NCI-H1436 treated with DMSO at 0.1 percent for 48 hours (cell line): ENCODE measurements at places on chromosomes 13 and 19.

DNA sequence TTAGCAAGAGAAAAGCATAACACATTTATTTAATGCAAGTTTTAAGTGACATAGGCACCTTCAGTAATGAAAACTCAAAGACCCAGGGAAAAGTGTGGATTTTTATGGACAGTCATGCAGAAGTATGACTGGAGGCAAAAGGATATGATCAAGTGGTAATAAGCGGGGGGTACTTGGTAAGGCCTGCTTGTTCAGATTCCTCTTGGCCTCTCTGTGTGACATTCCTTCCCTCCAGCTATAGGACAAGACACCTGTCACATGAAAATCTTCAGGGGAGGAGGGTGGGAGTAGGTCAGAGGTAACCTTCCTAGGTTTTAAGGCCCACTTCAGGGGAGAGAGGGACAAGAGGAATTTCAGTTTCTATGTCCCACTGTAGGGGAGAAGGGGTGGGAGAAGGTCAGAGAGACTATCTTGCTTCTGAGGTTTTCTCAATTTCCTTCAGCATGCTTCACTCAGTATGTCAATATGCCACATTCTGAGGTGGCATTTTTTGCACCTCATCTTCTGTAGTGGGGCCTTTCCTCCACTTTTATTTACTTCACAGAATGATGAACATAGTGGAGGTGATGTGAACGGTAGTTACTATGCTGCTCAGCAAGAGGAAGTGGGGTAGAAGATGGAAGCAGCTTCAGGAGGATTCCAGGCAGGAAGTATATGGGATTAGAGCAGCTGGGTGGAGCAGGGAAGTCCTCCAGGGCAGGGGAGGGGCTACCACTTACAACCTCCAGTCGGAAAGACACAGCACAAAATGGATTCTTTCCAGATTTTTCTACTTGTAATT is 73.2 kb upstream of the RFC3 start:
- DNase-seq: no peak

DNA sequence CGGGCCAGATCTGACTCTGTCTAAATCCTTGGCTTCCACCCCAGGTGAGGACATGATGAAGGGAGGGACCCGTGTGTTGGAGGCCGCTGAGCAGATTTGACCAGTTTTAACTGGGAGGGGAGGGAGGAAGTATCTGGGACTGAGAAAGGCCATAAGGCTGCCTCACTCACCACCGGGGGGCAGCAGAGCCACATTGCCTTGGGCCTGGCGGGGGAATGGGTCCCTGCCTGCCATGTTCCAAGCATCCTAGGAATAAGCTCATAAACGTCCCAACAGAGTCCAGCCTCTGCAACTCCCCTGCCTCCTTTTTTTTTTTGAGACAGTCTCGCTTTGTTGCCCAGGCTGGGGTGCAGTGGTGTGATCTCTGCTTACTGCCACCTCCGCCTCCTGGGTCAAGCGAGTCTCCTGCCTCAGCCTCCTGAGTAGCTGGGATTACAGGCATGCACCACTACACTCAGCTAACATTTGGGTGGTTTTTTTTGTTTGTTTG is 15.5 kb downstream of the MAST3 start:
- no peak for DNase-seq

GRCh38 chr13:22549126-22549525 is 631.7 kb upstream of the SGCG start:
- no peak for DNase-seq

- no peak for DNase-seq
These were observed 43.0 kb downstream of the METTL21C start for GRCh38 chr13:102651892-102652291.

DNA sequence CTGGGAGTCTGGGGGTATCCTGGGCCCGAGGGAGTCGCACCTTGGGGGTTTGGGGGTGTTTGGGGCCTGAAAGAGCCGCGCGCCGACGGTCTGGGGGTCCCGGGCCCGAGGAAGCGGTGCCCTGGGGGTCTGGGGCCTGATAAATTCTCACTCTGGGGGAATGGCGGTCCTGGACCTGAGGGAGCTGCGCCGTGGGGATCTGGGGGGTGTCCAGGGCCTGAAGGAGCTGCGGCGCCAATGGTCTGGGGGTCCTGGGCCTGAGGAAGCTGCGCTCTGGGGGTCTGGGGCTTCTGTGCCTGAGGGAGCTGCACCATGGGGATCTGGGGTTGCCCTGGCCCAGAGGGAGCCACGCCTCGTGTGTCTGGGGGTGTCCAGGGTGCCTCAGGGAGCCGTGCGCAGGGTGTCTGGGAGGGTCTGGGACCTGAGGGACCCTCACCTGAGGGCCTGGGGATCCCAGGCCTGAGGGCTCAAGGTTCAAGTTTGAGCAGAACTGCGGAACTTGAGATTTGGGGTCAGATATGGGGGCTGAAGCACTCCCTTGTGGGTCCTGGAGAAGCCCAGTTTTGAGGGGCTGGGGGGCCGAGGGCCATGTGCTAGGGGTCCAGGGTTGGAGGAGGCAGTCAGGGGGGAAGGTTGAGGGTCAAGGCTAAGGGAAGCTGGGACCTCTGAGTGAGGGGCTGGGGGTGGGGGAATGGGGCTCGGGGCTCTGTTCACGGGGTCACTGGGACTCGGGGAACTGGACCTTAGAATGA is 1.1 kb downstream of the HDGFL2 start:
- DNase-seq: no peak

DNA sequence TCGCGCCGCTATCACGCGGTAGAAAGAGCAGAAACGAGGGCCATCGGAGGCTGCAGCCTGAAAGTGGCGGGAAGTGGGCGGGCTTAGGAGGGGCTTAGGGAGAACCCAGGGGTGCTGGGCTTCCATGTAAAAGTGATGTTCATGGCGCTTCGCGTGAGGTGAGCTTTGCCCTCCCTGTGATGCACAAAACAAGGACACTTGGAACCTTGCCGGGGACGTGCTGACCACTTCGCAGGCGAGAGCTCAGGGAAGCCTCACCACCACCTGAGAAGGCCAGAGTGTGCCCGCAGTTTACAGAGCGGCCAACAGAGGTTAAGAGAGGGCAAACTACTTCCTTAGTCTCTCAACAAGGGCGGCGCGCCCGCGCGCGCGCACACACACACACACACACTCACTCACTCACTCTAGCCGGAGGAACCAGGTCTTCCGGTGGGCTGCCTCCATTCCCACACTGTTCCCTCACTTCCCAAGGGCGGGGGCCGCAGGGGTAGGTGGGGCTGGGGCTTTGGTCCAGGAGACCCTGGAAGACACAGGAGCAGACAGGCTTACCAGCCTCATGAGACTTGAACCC is 651 bp downstream of the GAPDHS start:
- DNase-seq: no peak

DNA sequence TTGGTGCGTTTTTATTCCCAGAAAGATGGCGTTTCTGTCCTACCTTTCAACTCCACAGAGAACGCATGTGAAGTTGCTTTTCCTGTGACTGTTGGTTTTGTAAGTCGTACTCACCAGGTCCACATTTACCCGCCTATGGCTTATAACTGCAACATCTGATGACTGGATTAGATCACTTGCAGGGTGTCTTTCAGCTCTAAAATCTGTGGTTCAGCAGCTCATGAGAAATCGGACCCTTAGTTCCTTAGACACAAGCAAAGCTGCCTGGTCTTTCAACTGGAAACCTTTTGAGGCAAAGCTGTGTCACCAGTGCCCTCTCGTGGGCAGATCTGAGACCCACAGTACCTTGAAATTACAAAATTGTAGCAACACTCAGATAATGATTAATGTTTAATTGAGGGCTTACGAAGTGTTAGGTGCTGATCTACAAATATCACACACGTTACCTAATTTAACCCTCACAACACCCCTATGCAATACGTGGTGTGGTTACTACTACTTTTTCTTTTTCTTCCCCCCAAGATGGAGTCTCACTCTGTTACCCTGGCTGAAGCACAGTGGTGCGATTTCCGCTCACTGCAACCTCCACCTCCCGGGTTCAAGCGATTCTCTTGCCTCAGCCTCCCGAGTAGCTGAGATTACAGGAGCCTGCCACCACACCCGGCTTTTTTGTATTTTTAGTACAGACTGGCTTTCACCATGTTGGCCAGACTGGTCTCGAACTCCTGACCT is 65.4 kb downstream of the RUBCNL start:
- no peak for DNase-seq

DNA sequence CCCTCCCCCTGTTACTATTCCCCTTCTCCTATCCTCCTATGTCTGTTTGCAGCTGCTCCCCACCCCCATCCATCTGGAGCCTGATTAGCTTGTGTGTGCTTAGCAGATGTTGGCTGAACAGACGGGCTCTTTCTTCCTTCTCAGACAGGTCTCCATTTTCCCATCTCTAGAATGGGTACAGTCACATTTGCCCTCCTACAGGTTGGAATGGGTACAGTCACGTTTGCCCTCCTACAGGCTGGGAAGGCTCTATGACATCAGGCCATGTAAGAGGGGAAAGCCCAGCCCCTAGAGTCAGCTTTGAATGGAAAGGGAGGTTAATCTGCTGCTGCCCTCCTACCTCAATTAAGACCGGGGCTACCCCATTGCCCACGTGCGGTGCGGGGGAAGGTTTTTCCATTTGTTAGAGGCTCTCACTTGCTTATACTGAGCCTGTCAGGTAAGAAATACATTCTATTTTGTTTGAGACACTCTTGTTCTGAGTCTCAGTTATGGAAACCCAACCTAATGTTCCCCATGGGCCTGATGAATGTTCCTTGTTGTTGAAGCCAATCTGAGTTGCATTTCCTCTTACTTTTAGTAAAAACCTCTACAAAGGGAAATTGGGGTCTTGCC is 2.2 kb upstream of the CLEC17A start:
- DNase-seq: no peak

GRCh38 chr19:13366529-13367143 is 139.6 kb downstream of the CACNA1A start:
- DNase-seq: no peak

- no peak for DNase-seq
These were observed 238.0 kb downstream of the IRS2 start for GRCh38 chr13:109548374-109548773.

- no peak for DNase-seq
These were observed 8.9 kb downstream of the STXBP2 start for GRCh38 chr19:7645656-7646425.
